SJSA1 (cell line): ENCODE measurements at places on chromosomes 13 and 19. TPM values are rescaled to one million over a fixed set of nuclear protein-coding genes. Genes with fewer than 3 reads are reported as not detected.

Gene CHST8
- not detected in 2 replicates for total RNA-seq

GRCh38 chr19:10740798-10741197, 22.9 kb downstream of the DNM2 start:
- no peaks in the 10 kb centered on the region; the same call in 1 of the 2 replicates for H3K36me3 ChIP-seq
- no peaks in the 10 kb centered on the region for H3K27me3 ChIP-seq

GRCh38 chr13:95212983-95213850, 88.0 kb downstream of the ABCC4 start:
- H3K27me3 ChIP-seq, result no peaks in the 10 kb centered on the region
- no peak overlapping the region for H3K4me3 ChIP-seq
- no peak overlapping the region for H3K27ac ChIP-seq
- no peaks in the 10 kb centered on the region for H3K36me3 ChIP-seq

DNA sequence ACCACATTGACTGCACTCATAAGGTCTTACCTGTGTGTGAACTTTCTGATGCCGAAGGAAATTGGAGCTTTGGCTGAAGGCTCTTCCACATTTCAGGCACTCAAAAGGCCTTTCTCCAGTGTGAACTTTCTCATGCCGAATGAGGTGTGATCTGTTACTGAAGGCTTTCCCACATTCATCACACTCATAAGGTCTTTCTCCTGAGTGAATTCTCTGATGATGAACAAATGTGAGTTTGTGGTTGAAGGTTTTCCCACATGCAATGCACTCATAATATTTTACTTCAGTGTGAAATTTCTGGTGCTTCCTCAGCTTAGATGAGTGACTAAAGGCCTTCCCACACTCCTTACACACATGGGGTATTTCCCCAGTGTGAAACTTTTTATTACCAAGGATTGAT, 5.7 kb downstream of the ZNF132 start:
- no peak for DNase-seq
- no peak overlapping the region for H3K4me3 ChIP-seq
- H3K4me1 ChIP-seq, result peaks cover 3% of the 10 kb centered on the region
- H3K27me3 ChIP-seq, result no peaks in the 10 kb centered on the region
- peaks cover 70% of the 10 kb centered on the region for H3K36me3 ChIP-seq

- no peak overlapping the region for H3K4me3 ChIP-seq
- peak overlapping the region; percentile 39 for H3K27ac ChIP-seq
- no peak for DNase-seq
- no peaks in the 10 kb centered on the region for H3K27me3 ChIP-seq
Measured at GRCh38 chr19:21117041-21117907, 24.6 kb upstream of the ZNF431 start.

- no peak overlapping the region; the same call in 1 of the 2 replicates for H3K27ac ChIP-seq
- peaks cover 29% of the 10 kb centered on the region for H3K4me1 ChIP-seq
- H3K27me3 ChIP-seq, result no peaks in the 10 kb centered on the region
Measured at GRCh38 chr13:98368019-98368418, 190.9 kb upstream of the RNF113B start.

Gene SGCG
- not detected in 2 replicates for total RNA-seq

GRCh38 chr19:3804429-3804828, 18.2 kb upstream of the MATK start:
- no peaks in the 10 kb centered on the region for H3K36me3 ChIP-seq
- no peak for DNase-seq
- no peak overlapping the region for H3K4me3 ChIP-seq
- no peaks in the 10 kb centered on the region for H3K4me1 ChIP-seq
- peaks cover 27% of the 10 kb centered on the region for H3K27me3 ChIP-seq
- no peak overlapping the region for H3K27ac ChIP-seq

Gene FREM2
- not detected in 2 replicates for total RNA-seq

GRCh38 chr13:112715715-112716460, 26.1 kb downstream of the ATP11A start:
- H3K27ac ChIP-seq, result no peak overlapping the region
- no peaks in the 10 kb centered on the region for H3K27me3 ChIP-seq
- no peak for DNase-seq

DNA sequence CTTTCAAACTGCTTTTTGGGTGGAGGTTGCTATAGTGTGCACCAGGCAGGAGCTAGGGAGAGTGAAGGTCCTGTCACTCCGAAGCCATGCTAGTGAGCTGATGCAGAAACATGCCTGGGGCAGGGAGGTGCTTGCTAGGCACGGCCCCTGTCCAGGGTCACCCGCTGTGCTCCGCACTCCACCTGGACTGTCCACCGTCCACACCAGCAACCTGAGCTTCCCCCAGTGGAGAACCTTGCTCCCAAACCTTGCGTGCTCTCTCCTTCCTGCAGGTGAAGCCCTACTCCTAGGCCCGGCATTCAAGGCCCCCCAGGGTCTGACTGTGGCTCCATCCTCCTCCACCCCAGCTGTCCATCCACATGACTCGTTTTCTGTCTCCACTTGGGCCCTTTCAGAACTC, 12.3 kb downstream of the SLC15A1 start:
- no peak overlapping the region for H3K4me3 ChIP-seq
- peaks cover 13% of the 10 kb centered on the region for H3K27me3 ChIP-seq
- H3K36me3 ChIP-seq, result no peaks in the 10 kb centered on the region
- no peak overlapping the region for H3K27ac ChIP-seq

Gene SMIM17
- total RNA-seq, result 0.45 TPM in 1 of 2 replicates, not detected in the other

GRCh38 chr13:51714663-51715168, 89.2 kb downstream of the DHRS12 start:
- peak overlapping the region; percentile 42 for H3K27ac ChIP-seq
- H3K36me3 ChIP-seq, result peaks cover 14% of the 10 kb centered on the region
- DNase-seq, result peak; percentile 53
- H3K4me1 ChIP-seq, result peaks cover 16% of the 10 kb centered on the region
